ENCODE measurements at places on chromosomes 7 and 10. TPM values are rescaled to one million over a fixed set of nuclear protein-coding genes. Genes with fewer than 3 reads are reported as not detected.

CTAGE6 gene
- polyA plus RNA-seq = not detected

DNA sequence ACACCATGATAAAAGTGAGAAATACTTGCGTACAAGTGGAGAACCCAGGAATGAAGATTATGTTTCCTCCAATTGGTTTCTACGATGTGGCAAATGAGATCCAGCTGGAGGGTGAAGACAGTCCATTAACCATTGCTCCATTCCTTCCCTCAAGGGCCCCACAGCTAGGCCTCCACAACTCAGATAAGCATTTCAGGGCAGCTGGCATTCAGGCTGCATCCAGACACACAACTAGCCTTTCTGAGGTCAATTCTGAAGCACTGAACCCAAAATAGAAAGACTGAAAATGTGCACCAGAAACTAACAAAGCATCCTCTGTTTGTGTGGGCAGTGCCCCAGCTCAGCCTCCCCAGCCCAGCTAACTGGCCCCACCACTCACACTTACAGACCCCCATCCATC lies 94.8 kb downstream of the GSAP start:
- no peak for DNase-seq

GRCh38 chr10:113264333-113265131 lies 288.3 kb upstream of the HABP2 start:
- peak; percentile 8 for DNase-seq

GRCh38 chr10:11863353-11864109 lies 40.4 kb downstream of the PROSER2 start:
- peak; percentile 57 for DNase-seq

DNA sequence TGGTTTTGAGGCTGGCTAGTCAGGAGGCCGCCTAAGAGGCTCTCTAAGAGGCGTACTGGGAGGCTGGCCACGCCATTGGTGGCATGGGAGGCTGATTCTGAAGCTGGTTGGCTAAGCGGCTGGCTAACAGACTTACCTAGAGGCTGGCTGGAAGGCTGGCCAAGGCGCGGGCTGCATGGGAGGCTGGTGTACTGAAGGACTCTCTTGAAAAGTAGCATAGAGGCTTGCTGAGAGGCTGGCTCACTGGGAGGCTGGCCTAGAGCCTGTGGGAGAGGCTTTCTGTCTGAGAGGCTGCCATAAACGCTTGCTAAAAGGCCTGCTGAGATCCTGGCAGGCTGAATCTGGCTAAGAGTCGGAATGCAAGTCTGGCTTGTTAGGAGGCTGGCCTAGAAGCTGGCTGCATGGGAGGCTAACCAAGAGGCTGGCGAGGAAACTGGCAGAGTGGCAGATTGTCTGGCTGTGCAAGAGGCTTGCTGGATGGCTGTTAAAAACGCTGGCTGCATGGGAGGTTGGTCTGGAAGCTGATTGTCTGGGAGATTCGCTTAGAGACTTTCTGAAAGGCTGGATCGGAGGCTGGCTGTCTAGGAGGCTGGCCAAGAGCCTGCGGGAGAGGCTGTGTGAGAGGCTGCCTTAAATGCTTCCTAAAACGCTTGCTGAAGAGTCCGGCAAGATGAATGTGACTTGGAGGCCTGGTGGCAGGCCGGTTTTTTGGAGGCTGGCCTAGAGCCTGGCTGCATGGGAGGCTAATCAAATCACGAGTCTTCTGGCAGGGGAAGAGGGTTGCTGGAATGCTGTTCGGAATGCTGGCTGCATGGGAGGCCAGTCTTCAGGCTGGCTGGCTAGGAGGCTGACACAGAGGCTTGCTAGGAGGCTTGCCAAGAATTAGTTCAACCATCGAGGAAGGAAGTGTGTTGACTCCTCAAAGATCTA lies 134.2 kb downstream of the OR13A1 start:
- DNase-seq = no peak

CALHM3 gene
- polyA plus RNA-seq = not detected

DNA sequence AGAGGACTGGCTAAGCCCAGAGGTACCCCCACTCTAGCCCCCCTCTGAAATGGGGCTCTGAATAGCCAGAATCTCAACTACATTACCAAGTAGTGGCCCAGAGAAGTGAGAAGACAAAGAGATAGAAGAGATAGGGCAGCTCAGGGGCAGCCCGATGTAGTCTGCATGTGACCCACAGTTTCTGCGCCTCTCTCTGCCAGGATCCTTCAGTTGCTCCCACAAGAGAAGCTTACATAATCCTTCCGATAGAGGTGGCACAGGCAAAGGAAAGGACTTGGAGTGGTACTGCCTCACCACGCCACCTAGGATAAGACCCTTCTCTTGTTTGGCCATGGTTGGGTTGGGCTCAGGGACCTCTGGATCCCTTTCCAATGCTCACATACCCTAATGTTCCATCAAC lies 5.4 kb upstream of the PDE1C start:
- no peak for DNase-seq

SEC61G gene
- polyA plus RNA-seq = 297 TPM

DNA sequence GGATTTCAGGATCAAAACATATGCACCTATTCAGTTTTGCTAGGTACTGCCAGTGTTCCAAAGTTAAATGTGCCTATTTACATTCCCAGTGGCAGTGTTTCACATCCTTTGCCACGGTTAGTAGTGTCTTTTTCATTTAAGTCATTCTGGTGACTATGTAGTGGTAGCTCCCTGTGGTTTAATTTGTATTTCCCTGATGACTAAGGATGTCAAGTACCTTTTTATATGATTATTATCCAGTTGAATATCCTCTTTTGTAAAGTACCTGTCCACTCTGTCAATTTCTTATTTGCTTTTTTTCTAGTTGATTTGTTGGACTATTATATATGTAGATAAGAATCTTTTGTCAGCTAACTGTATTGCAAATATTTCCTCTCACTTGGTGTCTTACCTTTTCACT lies 45.1 kb downstream of the TMEM60 start:
- no peak for DNase-seq

GRCh38 chr7:149817301-149817771 lies 20.8 kb upstream of the ZNF862 start:
- no peak for DNase-seq

GRCh38 chr10:103845972-103846371 lies 9.4 kb downstream of the SH3PXD2A start:
- DNase-seq = peak; percentile 68

GRCh38 chr10:119323085-119324016 lies 116.0 kb downstream of the GRK5 start:
- peak; percentile 61 for DNase-seq

DNA sequence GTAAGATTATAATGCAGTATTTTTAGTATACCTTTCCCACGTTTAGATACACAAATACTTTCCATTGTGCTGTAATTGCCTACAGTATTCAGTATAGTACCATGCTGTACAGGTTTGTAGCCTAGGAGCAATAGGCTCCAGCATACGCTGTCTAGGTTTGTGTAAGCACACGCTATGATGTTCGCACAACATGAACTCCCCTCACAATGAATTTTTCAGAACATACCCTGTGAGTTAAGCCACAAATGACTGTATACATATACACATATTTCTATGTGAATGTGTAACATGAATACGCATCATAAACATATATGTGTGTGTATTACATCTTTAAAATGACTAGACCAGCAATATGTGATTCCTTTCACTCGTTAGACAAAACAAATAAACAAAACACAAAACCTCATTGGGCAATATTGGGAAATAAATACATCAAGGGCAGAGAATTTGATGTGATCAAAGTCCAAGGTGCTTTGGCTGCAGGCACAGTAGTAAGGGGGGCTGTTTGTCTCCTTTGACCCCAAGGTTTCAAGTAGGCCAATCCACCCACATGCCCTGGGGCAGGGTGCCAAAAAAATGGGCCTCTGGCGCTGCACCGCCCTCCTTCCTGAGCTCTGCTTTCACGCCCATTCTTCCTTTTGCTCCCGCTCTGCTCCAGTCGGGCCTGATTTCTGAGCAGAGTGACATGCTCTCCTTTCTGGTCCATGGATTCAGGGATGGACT lies 33.9 kb downstream of the CHN2 start:
- peak; percentile 37 for DNase-seq

DNA sequence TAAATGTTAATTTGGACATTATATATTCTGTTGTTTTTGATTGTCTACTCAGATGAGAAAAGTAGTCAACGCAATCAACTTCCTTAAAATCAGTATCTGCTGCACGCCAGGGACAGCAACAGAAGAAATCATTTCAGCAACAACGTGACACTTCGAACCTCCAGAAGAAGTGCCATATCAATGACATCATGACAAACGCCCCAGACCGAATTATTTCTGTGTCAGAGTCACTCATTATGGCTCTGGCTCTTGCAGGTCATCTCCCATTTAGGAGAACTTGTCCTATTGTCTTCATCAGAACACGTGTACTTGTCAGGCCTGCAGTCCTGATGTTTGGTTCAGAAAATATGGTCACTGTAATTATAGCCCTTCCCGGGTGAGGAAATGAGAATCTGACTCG lies 276.3 kb downstream of the ADARB2 start:
- no peak for DNase-seq

STEAP4 gene
- 0.54 TPM for polyA plus RNA-seq

GRCh38 chr10:128714644-128715415 lies 588.6 kb upstream of the MKI67 start:
- DNase-seq = no peak

GRCh38 chr10:45513551-45513950 lies 139.5 kb downstream of the ALOX5 start:
- DNase-seq = no peak

- DNase-seq = no peak
Observed at GRCh38 chr10:117519879-117520278, 22.7 kb upstream of the EMX2 start.

DNA sequence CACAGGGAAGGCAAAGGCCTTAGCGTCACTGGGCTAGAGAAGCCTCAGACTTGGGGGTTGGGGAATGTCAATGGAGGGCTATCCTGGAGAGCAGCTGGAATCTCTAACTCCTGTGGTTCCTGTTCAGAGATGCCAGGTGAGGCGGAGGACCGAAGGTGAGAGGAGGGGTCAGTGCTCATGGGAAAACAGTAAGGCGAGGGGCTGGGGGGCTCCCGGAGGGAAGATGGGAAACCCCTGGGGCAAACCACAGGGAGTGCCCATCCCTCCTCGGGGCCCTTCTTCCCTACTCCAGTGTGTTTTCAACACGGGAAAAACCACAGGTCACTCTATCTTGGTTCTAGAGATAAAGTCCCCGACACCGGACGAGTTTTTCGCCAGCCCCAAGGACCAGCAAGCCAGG lies 3.3 kb downstream of the LRCH4 start:
- no peak for DNase-seq

DNA sequence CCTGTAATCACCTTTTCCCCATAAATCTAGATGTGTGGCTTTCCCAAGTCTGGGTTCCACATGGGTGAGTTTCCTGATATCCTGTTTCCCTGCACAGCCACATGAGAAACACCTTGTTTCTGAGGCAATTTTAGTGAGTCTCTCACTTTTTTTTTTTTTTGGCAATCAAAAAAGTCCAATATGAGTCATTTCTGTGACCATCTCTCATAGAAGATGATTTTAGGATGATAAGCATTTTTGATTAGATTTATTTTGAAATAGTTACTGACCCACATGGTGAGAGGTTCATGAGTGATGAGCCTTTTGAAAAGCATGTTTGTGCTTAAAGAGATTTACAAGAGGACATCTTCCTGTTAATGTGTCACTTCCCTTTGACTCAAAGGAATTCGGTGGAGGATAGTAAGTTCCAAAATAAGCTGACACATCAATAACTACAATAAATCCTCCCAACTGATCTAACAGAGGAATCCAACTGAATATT lies 464.0 kb downstream of the INHBA start:
- DNase-seq = no peak

CDHR3 gene
- 24.1 TPM for polyA plus RNA-seq

Measured in small intestine (tissue), 16 donors.